Stimulated activated CD4-positive, alpha-beta T cell treated with anti-CD3 and anti-CD28 coated beads, TNF-alpha, amount 100 ng/mL, for 4 hours (primary cell): ENCODE measurements at places on chromosomes 2 and 18.

- DNase-seq = no peak
Observed at GRCh38 chr2:104685591-104685990, 168.3 kb upstream of the POU3F3 start.

GRCh38 chr2:73685764-73686438 lies 43.7 kb upstream of the NAT8 start:
- DNase-seq = no peak

DNA sequence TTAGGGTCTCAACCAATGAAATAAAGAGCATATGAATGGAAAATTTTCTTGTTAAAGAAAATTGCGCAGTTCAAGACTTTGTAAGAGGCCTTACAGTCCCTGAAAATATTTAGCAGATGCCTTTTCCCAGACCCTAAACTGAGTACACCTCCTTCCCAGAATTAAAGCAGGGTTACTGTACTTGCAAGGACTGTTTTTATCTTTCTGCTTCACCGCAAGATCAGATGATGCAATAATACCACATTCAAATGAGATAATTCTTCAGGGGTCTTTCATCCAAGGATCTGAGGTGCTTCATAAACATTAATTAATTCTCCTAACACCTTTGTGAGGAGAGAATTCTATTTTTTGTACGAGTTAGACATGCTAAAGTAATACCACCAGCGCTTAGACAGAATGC lies 1071.8 kb upstream of the PIK3C3 start:
- DNase-seq = no peak

DNA sequence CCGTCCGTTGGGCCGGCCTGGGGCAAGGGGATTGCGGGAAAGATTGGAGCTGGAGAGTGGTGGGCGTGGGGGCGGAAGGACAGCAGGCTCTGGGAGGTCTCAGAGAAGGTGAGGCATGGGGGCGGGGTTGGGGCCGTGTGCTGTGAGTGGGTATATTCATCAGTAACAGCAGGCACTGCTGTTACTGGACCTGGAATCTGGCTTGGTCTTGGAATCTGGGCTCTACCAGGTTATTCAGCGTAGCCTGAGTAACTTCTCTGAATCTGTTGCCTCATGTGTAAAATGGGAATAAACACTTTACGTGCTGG lies 435 bp downstream of the RNF181 start:
- no peak for DNase-seq

- no peak for DNase-seq
Observed at GRCh38 chr2:240840435-240841060, 20.5 kb upstream of the KIF1A start.

DNA sequence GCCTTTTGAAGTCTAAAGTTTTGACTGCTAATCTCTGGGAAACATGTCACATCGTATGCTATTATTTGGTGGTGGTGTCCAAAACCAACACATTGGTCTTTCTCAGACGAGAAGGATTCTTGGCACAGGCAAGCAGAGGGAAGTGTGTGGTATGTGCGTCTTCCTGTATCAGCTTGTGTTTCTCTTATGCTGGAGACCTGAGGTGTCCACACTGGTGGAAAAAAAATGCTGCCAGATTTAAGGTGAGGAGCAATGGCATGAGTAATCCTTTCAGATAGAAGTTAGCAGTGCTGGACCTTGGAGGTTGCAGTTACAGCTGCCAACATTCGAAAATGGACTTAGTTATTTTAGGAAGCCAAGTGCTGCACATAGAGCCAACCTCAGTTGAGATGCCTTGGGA lies 11.7 kb upstream of the FHL2 start:
- no peak for DNase-seq

DNA sequence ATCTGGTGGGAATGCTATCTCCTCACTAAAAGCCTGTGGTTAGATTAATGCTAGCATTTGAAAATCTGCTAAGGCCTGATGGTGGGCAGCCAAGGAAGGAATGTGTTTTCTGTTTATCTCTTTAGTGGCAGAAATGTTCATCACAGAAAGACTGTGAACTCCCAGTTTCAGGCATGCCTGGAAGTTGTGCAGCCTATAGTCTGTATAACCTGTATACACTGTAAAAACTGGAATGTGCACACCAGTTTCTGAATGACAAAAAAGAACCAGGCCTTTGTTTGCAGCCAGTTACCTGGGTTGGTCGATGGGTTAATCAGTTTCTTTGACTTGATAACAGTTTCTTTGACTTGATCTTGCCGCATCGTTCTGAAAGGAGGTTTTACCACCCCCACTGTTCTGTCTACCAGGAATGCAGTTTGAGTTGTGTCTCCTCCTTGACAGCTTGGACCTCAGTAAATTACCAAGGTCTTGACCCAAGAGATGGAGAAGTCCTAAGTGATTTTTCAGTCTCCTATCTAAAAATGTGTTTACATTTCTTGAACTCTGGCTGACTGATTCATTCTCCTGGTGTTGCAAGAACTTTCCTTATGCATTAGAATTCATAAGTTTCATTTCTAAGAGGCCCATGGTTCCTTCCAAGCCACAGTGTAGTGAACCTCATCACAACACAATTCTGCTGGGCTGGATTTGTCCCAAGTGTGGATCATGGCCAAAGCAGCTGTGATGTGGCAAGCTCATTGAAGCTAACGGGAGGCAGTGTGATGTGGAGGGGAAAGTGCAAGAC lies 62.2 kb downstream of the KIAA2012 start:
- DNase-seq = no peak

DNA sequence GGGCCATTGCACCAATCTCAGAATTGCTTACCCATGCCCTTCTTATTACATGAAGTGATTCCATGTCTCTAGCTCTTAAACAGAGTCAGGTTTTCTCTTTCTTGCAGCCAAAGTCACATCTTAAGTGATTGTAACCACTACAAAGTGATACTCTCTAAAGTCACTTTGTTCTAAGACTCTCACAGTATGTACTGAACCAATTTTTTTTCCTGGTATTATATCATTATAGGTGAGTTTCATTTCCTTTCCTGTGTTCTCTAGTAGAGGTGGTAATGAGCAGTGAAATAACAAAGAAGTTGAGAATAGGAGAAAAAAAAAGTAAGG lies 66.3 kb upstream of the DARS1 start:
- no peak for DNase-seq

DNA sequence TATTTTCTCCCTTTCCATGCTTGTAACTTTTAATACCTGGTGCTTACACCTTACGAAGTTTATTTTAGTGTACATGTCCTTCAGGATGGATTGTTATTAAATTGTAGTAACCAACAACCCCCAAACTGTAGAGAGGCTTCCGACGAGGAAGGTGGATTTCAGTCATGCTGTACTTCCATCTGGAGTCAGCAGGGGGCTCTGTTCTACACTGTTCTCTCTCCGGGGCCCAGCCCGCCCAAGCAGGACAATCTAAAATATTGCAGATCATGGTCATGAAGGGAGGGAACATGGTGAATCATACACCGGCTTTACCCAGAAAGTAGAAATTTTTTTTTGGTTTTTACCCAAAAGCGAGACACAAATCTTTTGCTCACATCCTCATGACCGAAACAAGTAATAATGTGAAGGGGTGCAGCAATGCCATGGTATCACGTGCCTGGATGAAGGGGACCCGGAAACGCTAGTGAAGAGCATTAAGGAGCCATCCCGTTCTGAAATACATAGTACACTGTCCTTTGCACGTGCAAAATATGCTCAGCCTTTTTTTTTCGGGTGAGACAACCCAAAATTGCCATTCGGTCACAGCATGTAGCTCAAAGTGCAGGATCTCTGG lies 884.8 kb downstream of the EPHA4 start:
- peak; percentile 47 for DNase-seq

GRCh38 chr2:40719414-40719813 lies 267.5 kb upstream of the SLC8A1 start:
- no peak for DNase-seq

DNA sequence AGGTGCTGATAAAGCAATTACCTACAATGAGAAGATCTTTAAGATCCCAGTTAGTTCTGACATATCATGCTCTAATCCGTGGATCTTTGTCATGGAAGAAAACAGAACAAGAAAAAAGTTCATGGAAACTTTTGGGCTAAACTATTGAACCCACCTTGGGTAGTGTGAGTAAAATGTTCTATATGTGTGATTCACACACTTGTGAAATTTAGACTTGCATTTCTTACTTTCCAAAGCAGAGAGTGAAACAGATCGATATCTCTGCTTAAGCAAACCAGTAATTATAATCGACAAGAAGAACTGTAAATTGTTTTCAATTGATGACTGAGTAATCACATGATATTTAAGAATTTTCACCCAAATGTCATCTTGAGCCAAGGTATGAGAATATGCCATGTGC lies 214.2 kb downstream of the HRH4 start:
- no peak for DNase-seq

GRCh38 chr2:57199663-57200062 lies 846.9 kb upstream of the VRK2 start:
- DNase-seq = no peak

GRCh38 chr2:95728878-95729596 lies 137.2 kb downstream of the TRIM43 start:
- DNase-seq = no peak

DNA sequence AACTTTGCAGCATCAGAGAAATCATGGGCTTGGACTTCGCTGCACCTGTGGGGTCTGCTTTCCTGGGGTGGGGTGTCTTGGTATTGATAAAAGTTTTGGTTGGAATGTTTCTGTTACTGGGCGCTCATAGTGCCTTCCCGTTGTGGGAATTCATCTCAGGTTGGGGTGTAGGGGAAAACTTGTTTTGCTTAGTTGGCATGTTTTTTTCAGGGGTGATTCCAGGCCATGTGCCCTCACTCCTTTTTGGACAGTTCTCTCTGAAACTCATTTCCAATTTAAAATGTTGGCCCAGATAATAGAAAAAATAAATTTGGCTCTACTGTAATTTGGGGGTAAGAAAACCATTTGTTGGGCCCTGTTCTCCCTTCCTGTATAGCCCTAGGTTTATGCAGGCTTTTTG lies 1.5 kb downstream of the LTBP1 start:
- no peak for DNase-seq

DNA sequence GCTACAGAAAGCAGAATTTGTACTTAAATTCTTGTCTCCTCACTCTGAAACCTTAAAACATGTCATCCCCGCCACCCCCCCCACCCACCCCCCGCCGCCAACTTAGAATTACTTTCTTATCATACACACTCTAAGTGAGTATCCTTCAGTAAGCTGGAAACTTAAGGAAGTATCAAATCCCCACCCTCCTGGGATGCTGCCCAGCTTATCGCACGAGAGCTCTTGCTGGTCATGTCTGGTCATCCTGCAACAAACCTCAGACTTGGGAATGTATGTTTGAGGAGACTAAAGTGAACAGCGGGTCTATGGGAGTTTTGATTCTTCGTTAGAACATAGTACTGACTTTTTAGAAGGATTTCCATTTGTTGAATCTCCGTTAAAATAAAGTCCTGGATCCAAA lies 203.3 kb downstream of the PTGR3 start:
- DNase-seq = no peak

- DNase-seq = no peak
Observed at GRCh38 chr2:234625626-234626250, 128.9 kb upstream of the ARL4C start.

DNA sequence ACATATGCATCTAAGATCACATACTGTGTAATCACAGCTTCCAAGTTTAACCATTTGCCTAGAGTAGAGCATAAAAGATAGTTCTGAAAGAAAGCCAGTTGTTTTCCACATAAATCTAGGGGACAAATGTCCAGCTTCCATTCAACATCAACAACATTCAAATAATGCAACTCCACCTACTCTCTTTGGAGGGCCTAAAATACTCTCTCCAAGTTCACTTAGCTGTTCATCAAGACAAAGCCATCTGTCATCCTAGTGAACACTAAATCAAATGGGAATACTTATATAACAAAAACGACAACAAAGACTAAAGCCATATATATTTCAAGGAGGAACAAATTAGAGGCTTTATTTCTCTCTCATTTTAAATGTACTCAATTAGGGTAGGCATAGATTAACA lies 221.5 kb upstream of the CDH2 start:
- DNase-seq = no peak
